Calu3 (cell line): ENCODE measurements at places on chromosomes 3 and 15. TPM values are rescaled to one million over a fixed set of nuclear protein-coding genes. Genes with fewer than 3 reads are reported as not detected.

Gene ALDH1L1
- 4.4 and 11.2 TPM in 2 replicates for total RNA-seq

Gene GUCA1C
- not detected in 2 replicates for total RNA-seq

Gene SCN5A
- 0.42 and 0.61 TPM in 2 replicates for total RNA-seq

GRCh38 chr3:20914310-20914709, 728.3 kb upstream of the SGO1 start:
- no peak overlapping the region for H3K27ac ChIP-seq
- no peaks in the 10 kb centered on the region for H3K36me3 ChIP-seq
- H3K27me3 ChIP-seq, result no peaks in the 10 kb centered on the region

- no peak overlapping the region for H3K27ac ChIP-seq
- peaks cover 19% of the 10 kb centered on the region for H3K27me3 ChIP-seq
- H3K4me1 ChIP-seq, result peaks cover 16% of the 10 kb centered on the region
- H3K36me3 ChIP-seq, result peaks cover 10% of the 10 kb centered on the region
- DNase-seq, result no peak
Observed at GRCh38 chr3:13532631-13533030, 16.3 kb upstream of the FBLN2 start.

GRCh38 chr3:58038675-58039292, 30.6 kb downstream of the FLNB start:
- no peak for DNase-seq
- peaks cover 17% of the 10 kb centered on the region for H3K36me3 ChIP-seq
- no peak overlapping the region for H3K27ac ChIP-seq
- no peaks in the 10 kb centered on the region for H3K27me3 ChIP-seq
- H3K4me3 ChIP-seq, result no peak overlapping the region

- peaks cover 96% of the 10 kb centered on the region for H3K27me3 ChIP-seq
- DNase-seq, result no peak
- H3K4me3 ChIP-seq, result no peak overlapping the region
Observed at GRCh38 chr3:133862161-133862560, 33.5 kb downstream of the RAB6B start.

- H3K4me1 ChIP-seq, result peaks cover 28% of the 10 kb centered on the region
- no peaks in the 10 kb centered on the region for H3K36me3 ChIP-seq
- peak; percentile 67 for DNase-seq
- H3K4me3 ChIP-seq, result peak overlapping the region; percentile 23
- peak overlapping the region; percentile 27 for H3K27ac ChIP-seq
Observed at GRCh38 chr3:186722457-186722856, 5.3 kb downstream of the KNG1 start.

DNA sequence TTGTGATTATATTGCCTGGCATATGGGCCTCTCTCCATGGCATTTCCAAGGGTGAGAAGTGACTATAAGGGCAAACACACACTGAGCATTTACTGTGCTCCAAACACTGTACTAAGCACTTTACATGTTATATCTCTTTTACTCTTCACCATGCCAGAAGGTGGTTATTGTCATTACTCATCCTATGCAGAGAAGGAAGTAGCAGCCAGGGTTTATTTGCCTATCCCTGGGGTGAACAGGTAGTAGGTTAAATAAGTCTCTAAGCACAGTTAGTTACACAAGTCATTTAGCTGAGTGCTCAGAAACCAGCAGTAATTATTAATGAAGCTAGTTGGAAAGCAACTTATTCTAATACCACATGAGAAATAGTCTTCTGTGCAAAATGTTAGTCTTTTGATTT, 109.9 kb upstream of the SYNPR start:
- no peak overlapping the region for H3K27ac ChIP-seq
- no peaks in the 10 kb centered on the region for H3K27me3 ChIP-seq
- no peak for DNase-seq

GRCh38 chr15:83300826-83301225, 16.4 kb upstream of the BNC1 start:
- peaks cover 25% of the 10 kb centered on the region for H3K27me3 ChIP-seq
- H3K27ac ChIP-seq, result no peak overlapping the region
- no peak overlapping the region for H3K4me3 ChIP-seq
- peaks cover 9% of the 10 kb centered on the region for H3K4me1 ChIP-seq
- H3K36me3 ChIP-seq, result no peaks in the 10 kb centered on the region
- no peak for DNase-seq
